Fibroblast of lung (primary cell): ENCODE measurements at places on chromosomes 13 and 19. TPM values are rescaled to one million over a fixed set of nuclear protein-coding genes. Genes with fewer than 3 reads are reported as not detected.

GRCh38 chr13:111475488-111475887, 155.0 kb downstream of the TEX29 start:
- DNase-seq: no peak
- H3K4me3 ChIP-seq: no peak overlapping the region
- H3K27me3 ChIP-seq: no peaks in the 10 kb centered on the region
- no peaks in the 10 kb centered on the region for H3K36me3 ChIP-seq
- no peak overlapping the region for H3K27ac ChIP-seq
- H3K4me1 ChIP-seq: no peaks in the 10 kb centered on the region

DNA sequence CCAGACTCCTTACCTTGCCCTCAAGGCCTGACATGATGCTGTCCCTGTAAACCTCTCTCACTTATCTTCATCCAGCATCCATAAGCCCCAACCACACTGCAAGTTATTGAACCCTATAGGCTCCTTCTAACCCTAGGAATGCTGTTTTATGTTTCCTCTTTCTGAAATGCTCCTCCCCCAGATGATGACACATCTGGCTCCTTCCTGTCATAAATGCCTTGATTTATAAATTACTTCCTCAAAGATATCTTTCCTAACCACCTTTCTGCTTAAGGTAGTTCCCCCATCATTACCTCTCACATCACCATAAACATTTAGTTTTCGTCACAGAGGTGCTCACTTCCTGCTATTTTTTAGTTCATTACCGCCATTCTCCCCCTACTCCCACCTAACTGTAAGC, 12.3 kb downstream of the RUBCNL start:
- no peaks in the 10 kb centered on the region for H3K36me3 ChIP-seq
- no peak overlapping the region for H3K27ac ChIP-seq

DNA sequence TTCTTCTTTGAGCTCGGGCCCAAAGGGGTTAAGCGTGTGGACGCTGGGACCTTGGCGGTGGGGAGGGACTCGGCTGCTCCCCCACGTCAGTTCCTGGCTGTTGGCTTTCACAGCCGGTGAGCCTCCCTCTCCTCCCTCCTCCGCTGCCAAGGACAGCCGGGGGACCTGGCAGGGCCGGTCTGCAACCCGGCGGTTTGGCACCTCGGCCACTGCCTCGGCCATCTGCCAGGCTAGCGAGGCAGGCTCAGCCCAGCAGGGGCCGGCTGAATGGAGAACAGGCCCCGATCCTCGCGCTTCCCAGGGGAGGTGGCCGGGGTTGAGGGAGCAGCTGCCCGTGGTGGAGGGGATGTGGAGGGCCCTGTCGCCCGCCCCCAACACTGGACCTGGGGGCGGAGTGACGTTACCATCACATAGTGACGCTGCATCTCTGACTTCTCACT, 5.0 kb downstream of the TLE5 start:
- DNase-seq: peak; percentile 74
- peak overlapping the region; percentile 44 for H3K27ac ChIP-seq
- no peaks in the 10 kb centered on the region for H3K27me3 ChIP-seq
- H3K4me1 ChIP-seq: peaks cover 8% of the 10 kb centered on the region
- H3K4me3 ChIP-seq: peak overlapping the region; percentile 8
- peaks cover 27% of the 10 kb centered on the region for H3K36me3 ChIP-seq

LHFPL6 gene
- 33.4 and 42.4 TPM in 2 replicates for total RNA-seq

PRSS57 gene
- not detected in 2 replicates for total RNA-seq

- peaks cover 32% of the 10 kb centered on the region for H3K27me3 ChIP-seq
- no peak overlapping the region for H3K27ac ChIP-seq
- no peaks in the 10 kb centered on the region for H3K4me1 ChIP-seq
- DNase-seq: no peak
These were observed 3.3 kb downstream of the GRIN2D start for GRCh38 chr19:48396824-48397176.

FXYD3 gene
- not detected in 2 replicates for total RNA-seq

PGLYRP1 gene
- total RNA-seq: not detected in 2 replicates

DNA sequence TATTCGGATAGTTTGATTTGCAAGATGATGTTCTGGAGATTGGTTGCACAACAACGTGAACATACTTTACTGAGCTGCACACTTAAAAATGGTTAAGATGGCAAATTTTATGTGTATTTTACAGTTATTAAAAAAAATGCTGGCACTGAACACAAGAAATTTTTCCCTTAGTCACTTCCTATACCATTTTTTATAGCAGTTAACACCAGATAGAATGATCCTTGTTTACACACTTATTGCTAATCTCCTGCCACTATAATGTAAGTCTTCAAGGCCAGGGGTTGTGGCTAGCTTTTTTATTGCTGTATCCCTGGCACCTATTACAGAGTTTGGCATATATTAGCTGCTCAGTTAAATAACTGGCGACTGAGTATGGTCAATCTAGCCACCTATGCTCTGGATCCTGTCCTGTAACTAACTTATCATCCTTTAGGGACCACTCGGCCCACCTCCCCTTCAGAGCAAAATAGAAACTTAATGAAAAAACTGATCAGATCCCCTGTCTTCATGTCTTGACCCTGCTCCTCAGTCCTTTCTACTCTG, 2.0 kb upstream of the EBPL start:
- H3K27me3 ChIP-seq: no peaks in the 10 kb centered on the region
- H3K4me1 ChIP-seq: no peaks in the 10 kb centered on the region
- H3K4me3 ChIP-seq: no peak overlapping the region
- DNase-seq: no peak

ATP4A gene
- not detected in 2 replicates for total RNA-seq

DNA sequence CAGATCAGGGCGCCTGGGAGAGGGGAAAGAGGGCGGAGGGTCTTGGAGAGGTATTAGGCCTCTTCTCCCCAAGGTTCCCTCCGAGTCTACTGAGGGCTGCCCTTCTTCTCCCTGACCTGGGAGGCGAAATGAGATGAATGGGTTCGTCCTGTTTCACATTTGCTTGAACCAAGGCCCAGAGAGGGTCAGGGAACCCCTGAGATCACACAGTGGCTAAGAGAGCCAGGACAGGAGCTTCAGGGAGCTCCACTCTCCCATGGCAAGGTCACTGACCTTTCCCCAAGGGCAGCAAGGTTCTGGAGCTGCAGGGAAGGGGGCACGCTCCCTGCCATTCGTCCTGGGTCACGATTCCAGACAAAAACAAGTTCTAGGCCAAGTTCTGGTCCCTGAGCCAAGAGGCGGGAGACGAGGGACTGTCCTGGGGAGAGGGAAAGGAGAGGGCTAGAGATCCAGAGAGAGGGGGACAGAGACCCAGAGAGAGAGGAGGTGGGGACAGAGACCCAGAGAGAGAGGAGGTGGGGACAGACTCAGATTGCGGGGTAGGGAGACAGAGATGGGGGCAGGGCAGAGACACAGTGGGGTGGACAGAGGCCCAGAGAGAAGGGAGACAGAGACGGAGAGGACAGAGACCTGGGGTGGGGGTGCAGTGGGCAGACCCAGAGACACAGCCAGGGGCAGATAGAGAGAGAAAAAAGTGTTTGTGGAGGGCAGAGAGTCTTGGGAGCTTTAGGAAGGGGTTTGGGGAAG, 541 bp downstream of the ASPDH start:
- no peak for DNase-seq
- no peaks in the 10 kb centered on the region for H3K36me3 ChIP-seq
- no peak overlapping the region for H3K4me3 ChIP-seq
- H3K27ac ChIP-seq: no peak overlapping the region
- H3K27me3 ChIP-seq: no peaks in the 10 kb centered on the region

GRCh38 chr13:63902141-63902540, 2486.5 kb upstream of the PCDH20 start:
- no peak overlapping the region for H3K4me3 ChIP-seq
- no peak for DNase-seq
- no peak overlapping the region for H3K27ac ChIP-seq

GRCh38 chr13:110475117-110475516, 86.4 kb downstream of the RAB20 start:
- no peak for DNase-seq
- no peaks in the 10 kb centered on the region for H3K27me3 ChIP-seq
- peaks cover 3% of the 10 kb centered on the region for H3K4me1 ChIP-seq

DNA sequence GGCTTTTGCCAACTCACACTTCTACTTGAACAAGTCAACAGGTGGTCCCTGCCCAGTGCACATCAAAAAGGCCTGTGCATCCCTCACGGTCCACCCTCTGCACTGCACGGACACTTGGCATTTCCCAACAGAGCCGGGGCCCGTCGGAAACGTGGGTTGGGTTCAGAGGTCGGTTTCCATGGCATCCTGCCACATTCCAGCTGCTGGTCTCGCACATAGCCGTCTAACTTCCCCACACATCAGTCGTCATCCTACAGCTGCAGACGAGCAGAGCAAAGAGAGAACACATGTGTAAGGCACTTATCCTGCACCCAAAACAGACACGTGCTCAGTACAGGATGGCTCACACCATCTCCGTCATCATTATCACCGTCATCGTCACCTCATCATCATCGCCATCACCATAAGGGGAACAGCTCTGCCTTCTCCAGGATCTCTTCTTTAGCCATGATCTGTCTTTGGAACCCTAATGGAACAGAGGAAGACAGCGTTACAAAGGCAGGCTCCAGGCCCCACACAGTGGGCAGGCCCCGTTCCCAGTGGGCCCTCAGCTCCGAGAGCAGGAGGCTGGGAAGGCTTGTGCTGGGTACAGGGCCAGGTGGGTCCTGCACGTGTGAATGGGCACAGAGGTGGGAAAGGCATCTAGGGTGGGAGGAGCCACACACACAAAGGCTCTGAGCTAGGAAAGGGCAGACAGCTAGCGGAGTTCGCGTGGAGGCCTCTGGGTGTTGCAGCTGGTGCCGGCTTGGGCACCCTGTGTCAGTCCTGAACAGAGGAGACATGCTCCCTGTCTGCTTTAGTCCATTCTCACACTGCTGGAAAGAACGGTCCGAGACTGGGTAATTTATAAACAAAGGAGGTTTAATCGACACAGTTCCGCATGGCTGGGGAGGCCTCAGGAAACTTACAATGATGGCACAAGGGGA, 170.8 kb upstream of the SOX1 start:
- H3K4me3 ChIP-seq: no peak overlapping the region
- H3K4me1 ChIP-seq: no peaks in the 10 kb centered on the region
- H3K27me3 ChIP-seq: no peaks in the 10 kb centered on the region
- no peak overlapping the region for H3K27ac ChIP-seq

DNA sequence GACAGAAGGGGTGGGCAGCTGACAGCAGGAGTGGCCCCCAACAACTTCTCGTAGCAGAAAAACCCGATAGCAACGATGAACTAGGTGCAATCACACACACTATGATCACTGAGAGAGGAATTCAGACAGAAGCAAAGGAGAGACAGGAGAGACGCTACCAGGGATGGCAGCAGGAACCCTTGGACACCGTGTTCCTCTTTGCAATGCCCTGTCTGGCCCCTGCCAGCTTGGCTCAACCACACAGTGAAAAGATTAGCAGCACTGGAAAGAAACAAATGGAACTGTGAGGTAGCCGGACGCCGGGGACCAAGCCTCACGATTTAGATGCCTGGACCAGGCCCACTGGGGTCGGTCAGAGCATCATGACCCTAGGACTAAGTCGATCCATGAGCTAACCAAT, 23.6 kb downstream of the DCAF15 start:
- no peak for DNase-seq
- peaks cover 2% of the 10 kb centered on the region for H3K4me1 ChIP-seq
- no peak overlapping the region for H3K4me3 ChIP-seq
- peaks cover 3% of the 10 kb centered on the region for H3K36me3 ChIP-seq
- H3K27me3 ChIP-seq: no peaks in the 10 kb centered on the region

GRCh38 chr19:47229676-47230053, 1.3 kb downstream of the BBC3 start:
- no peaks in the 10 kb centered on the region for H3K27me3 ChIP-seq
- peaks cover 27% of the 10 kb centered on the region for H3K4me1 ChIP-seq

- peaks cover 2% of the 10 kb centered on the region for H3K4me1 ChIP-seq
- peak; percentile 100 for DNase-seq
- no peaks in the 10 kb centered on the region for H3K27me3 ChIP-seq
- peak overlapping the region; percentile 58 for H3K27ac ChIP-seq
These were observed 384.3 kb downstream of the EFNB2 start for GRCh38 chr13:106151056-106151699.

HAUS8 gene
- 2.0 and 2.1 TPM in 2 replicates for total RNA-seq

FBN3 gene
- total RNA-seq: under 0.01 TPM in 1 of 2 replicates, not detected in the other

- peaks cover 13% of the 10 kb centered on the region for H3K4me1 ChIP-seq
- H3K36me3 ChIP-seq: peaks cover 6% of the 10 kb centered on the region
- peak overlapping the region; percentile 98 for H3K4me3 ChIP-seq
- H3K27me3 ChIP-seq: no peaks in the 10 kb centered on the region
- H3K27ac ChIP-seq: peak overlapping the region; percentile 26
These were observed 1.4 kb upstream of the RAVER1 start for GRCh38 chr19:10334588-10335351.

RASIP1 gene
- 0.99 and 1.5 TPM in 2 replicates for total RNA-seq

DNA sequence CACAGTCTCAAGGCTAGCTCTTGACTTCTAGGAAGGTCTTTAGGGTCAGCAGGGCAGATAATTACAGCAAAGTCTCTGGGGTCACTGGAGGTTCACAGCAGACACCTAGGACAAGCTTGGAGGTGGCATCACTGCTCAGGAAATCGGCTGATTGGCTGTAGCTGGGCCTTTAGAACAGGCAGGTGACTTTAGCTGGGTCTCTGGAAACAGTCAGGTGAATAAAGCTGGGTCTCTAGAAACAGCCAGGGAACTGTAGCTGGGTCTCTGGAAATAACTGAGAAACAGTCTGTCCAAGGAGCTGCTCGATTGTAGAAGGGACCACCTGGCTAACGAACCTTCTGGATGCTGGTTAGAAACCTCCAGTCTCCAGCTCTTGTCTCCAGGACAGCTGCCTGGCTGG, 10.0 kb downstream of the LAIR1 start:
- no peaks in the 10 kb centered on the region for H3K27me3 ChIP-seq
- H3K4me3 ChIP-seq: no peak overlapping the region
- no peaks in the 10 kb centered on the region for H3K4me1 ChIP-seq
- no peaks in the 10 kb centered on the region for H3K36me3 ChIP-seq
- no peak overlapping the region for H3K27ac ChIP-seq

- no peak overlapping the region for H3K27ac ChIP-seq
- DNase-seq: no peak
- H3K4me1 ChIP-seq: no peaks in the 10 kb centered on the region
- H3K27me3 ChIP-seq: peaks cover 5% of the 10 kb centered on the region
These were observed 17.2 kb downstream of the KCNC3 start for GRCh38 chr19:50311723-50312635.

GRCh38 chr19:45972081-45972946, 1.4 kb downstream of the NOVA2 start:
- H3K4me3 ChIP-seq: no peak overlapping the region
- H3K4me1 ChIP-seq: no peaks in the 10 kb centered on the region
- DNase-seq: no peak
- no peaks in the 10 kb centered on the region for H3K36me3 ChIP-seq
- H3K27ac ChIP-seq: no peak overlapping the region
